ENCODE measurements at places on chromosomes 5 and 9. TPM values are rescaled to one million over a fixed set of nuclear protein-coding genes. Genes with fewer than 3 reads are reported as not detected.

DNA sequence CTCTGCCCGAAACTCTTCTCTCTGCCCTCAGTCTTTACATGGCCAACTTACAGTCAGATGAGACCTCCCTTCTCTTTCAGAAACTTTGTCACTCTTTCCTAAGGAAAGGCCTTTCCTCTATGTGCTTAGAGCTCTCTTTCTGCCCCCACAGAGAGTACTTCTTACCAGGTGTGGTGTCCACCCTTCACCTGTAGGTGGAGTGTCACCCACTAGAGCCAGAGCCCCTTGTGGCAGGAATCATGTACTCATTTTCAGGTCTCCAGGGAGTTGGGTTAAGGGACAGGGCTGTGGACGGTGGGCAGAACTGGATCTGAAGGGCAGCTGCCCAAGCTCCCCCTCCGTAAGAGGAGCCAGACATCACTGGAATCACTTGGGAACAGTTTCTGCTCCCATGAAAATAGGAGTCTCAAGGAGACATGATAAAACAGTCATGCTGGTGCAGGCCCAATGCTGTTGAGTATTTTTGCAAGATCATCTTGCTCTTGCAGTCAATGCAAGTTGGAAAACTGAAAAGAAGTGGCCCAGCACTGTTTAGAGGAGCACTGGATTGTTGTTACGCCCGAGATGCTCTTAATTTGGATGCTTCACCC is 436.7 kb downstream of the ZSWIM6 start:
- DNase-seq: no peak

Gene TEX53
- not detected for total RNA-seq

GRCh38 chr9:105248691-105249090 is 4.2 kb downstream of the SLC44A1 start:
- DNase-seq: no peak

DNA sequence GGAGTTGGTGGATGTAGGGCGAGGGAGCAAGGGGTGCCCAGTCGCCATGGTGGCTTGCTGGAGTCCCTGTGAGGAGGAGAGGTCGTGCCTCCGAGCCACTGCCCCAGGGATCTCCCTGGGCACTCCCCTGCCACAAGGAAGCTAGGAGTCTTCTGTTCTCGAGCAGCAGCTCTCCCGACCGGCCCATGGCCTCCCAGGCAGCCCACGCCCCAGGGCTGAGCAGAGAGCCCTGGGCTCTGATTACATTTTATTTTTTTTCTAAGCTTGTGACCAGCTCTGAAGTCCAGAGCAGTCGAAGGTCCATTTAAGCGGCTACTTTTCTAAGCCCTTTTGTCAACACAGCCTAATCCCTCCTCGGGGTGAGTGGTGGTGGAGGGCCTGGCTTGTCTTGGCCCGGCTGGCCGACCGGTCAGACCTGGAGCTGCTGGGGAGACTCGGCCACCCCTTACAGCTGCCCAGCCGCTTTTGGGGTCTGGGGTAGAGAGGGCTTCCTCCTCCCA is 2.1 kb downstream of the RXRA start:
- DNase-seq: no peak
